ENCODE measurements at places on chromosomes 12 and 14. TPM values are rescaled to one million over a fixed set of nuclear protein-coding genes. Genes with fewer than 3 reads are reported as not detected.

P2RX2 gene
- not detected for total RNA-seq

CACNA1C gene
- total RNA-seq = 111 TPM

CCDC177 gene
- not detected for total RNA-seq

- DNase-seq = no peak
Measured at GRCh38 chr12:112967858-112968257, 10.5 kb upstream of the OAS2 start.

GRCh38 chr14:22002860-22003284 is 329.3 kb upstream of the OR4E1 start:
- DNase-seq = no peak

- DNase-seq = no peak
Measured at GRCh38 chr12:67705394-67706370, 57.1 kb downstream of the DYRK2 start.

GRCh38 chr12:96710127-96710745 is 196.8 kb upstream of the NEDD1 start:
- DNase-seq = no peak

DNA sequence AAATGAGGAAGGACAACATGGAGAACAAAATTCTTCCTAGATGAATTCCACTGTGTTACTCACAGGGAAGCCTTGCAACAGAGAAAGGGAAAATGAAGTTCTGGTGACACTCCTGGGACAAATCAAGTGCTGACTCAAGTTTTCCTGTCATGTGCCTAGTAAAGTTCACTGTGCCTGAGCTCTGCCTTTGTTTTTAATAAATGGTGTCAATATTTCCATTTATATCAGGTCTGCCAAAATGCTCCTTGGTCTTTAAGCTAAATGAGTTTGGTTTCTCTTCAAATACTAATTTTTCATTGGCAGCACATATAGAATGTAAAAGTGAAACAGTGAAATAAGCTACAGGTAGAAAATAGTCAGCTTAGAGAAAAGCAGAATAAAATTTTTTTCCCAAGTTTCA is 33.0 kb downstream of the HIGD1C start:
- no peak for DNase-seq

- DNase-seq = no peak
Measured at GRCh38 chr14:36747411-36748184, 85.9 kb downstream of the PAX9 start.

DNA sequence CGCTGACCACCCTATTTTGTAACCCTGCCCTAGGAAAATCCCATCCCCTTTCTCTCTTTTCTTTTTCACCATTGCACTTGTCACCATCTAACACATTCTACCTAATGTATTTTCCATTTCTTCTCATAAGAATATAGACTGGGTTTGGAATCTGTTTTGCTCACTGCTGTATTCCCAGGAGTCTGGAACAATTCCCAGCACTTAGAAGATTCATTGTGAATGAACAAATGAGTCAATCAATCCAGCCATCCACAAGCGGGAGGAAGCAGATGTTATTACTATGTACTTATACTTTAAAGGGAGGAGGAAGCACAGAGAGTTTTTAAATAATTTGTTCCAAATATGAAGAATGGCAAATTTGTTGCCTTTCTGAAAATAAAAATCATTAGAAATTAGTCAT is 142.1 kb downstream of the KIF21A start:
- no peak for DNase-seq

DNA sequence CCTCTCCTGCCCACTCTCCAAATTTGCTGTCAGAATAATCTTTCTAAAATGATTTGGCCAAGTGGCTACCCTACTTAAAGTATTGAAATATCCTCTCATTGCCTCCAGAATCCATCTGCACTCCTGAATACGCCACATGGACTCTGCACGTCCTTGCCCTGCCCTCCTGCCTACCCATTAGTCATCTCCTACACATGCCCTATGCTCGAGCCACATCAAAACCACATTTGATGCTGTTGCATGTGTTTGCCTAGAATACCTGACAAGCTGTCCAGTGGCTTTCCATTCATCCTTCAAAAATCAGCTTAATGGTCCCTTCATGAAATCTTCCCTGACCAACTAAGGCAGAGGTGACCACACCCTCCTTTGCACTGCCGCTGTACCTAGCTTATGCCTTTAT is 17.0 kb downstream of the VCPKMT start:
- no peak for DNase-seq

DNA sequence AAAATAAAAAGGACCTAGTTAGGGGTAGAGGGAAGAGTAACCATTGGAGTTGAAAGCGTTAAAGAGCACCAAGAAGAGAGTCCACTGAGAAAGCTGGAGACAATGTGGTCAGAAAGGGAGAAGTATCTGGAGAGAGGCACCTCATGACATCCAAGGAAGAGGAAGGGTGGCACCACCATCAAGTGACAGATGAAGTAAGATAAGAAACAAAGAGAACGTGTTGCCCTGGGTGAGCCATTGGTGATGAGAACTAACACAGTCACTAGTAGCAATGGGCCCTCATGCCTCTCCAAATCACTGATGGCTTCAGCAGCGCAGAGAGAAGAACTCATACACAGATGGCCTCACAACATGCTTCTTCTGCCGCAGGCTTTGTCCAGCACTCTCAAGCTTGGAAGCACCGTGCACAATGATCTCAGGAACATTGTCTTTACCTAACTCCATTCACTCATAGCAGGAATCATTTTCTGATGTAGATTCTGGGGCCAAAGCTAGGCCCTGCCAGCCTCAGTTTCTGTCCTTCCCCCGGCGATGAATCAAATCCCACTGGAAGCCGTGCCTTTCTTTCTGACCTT is 252.9 kb downstream of the DPF3 start:
- no peak for DNase-seq
